Stimulated activated CD4-positive, alpha-beta T cell treated with anti-CD3 and anti-CD28 coated beads, Interleukin-1b, Interleukin-23, amount 100 ng/mL, for 24 hours (primary cell): ENCODE measurements at places on chromosomes 1 and 21.

DNA sequence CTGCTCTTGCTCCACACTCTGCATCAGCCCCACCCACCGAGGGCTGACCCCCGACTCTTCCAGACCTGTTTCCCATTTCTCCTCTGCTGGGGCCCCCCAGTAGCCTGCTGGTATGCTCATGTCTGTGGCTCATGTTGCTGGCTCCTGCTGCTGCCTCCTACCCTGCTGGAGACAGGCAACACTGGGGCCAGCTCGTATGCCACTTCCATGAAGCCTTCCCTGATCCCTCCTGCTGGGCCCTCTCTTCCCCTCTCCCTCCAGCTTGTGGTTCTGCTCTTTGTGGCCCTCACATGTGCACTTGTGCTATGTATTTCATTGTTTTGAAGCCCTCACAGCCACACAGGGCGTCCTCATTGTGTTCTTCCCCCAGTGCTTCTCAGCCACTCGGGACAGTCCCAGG is 40.5 kb downstream of the CNN3 start:
- no peak for DNase-seq

DNA sequence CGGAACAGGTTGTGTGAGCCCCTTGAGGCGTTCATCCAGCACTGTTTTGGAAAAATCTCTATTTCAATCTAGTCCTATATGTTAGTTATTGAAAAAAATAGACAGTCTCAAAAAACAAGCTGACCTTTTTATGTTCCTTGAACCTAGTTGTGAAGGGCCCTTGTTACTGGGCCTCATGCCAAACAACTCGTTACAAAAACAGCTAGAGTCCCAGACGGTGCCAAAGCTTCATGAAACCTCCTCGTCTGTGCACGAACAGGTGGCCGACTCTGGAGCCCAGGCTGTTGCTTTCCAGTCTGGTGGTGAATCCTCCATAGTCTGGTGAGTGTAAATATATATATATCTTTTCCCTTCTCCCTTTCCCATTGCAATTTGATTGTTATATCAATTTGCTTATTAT is at the start of gene CHIA:
Gene CHIA (plus strand): TSS at position 222 of the 400 bp plus-strand sequence. CDS start 19,617 bp downstream, outside the sequence.
- DNase-seq, result no peak

DNA sequence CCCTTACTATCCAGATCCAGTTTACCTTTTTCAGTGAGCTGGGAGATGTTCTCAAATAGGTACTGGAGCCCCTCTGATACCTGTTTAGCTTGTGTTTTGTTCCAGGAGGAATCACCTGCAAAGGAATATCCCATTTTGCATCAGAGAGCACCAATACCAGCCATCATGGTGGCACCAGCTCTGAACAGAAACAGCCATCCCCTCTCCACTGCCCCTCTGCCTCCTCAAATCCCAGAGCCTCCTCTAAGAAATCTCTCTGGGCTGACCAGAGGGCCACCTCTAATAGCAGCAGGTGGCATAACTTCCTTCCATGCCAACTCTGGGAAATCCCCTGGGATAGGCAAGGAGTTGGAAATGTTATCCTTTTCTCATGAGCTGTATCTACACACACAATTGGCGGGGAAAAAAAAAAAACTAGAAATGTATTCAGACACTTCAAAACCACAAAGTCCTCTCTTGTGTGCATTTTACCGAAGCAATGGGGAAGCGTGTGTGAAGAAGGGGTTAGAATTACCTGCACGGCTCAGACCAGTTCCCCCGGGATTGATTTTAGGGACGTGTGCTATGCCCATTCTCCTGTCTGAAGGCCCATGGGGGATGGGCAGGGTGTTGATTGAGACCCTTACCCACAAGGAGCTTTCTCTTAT is 2.4 kb downstream of the PGLYRP4 start:
- no peak for DNase-seq

DNA sequence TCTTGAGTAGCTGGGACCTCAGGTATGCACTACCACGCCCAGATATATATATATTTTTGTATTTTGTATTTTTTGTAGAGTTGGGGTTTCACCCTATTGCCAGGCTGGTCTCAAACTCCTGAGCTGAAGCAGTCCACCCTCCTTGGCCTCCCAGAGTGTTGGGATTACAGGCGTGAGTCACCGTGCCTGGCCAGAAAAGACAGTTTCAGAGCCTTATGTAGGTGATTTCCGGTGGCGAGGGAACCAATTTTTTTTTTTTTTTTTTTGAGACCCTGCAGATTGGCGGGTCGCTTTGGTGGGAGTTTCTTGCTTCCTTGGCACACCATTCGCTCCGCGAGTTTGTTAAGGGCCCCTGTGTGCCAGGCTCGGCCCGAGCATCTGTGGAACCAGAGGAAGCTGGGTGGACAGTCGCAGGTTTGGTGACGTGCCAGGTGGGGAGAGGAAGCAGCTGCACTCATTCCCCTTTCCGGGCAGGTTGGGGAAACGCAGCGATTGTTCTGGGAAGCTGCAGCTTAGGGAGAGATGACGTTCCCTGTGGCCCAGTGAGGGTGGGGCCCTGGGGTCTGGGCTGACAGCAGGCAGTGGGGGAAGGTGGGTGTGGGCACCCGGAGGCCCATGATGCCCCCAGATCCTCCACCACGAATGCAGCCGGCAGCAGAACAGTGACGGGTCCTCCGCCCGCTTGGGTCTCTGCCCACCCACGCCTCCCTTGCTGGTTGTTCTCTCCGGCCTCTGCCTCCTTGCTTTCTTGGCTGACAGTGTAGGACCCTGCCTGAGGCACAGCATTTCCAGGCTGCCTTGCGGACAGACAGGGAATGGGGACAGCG is 25.1 kb downstream of the SPSB1 start:
- DNase-seq, result no peak

DNA sequence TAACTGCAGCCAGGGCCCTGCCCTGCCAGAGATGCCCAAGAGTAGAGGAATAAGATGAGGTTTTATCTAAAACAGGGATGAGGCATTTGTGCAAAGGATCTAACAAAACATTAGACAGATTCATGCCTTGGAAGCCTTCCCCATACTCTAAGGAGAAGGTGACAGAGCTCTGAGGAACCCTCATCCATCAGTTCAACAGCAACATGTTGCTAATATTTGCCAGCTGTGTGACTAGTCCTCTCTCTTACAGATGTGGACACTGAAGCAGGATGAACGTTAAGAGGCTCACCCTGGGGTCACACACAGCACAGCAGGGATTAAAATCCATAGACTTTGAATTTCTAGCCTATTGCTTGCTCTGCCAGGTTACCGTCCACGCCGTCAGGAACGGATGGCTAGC is 99.0 kb downstream of the ZBTB18 start:
- no peak for DNase-seq

- no peak for DNase-seq
Observed at GRCh38 chr1:168960595-168960994, 145.9 kb upstream of the ATP1B1 start.

DNA sequence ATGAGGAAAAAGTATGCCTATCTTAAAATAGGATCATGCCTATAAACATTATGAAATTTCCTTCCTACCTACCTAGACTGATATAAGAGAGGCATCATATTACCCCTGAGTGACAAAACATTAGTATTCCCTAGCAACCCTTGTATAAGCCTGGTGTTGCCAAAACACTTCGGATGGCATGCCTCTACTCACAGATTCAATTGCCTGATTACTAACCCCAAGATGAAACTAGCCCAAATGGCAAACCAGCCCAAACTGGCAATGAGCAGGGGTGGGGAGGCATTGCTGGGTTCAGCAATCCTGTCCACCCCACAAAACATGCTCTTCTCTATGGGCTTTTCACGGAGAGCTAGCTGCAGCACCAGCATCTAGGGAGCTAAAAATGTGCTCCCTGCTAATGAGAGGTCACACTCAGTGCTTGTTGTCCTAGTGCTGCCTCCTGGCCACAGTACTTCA is 13.9 kb downstream of the PALMD start:
- DNase-seq, result no peak

- DNase-seq, result no peak
Observed at GRCh38 chr1:113253187-113253586, 137.1 kb upstream of the MAGI3 start.

DNA sequence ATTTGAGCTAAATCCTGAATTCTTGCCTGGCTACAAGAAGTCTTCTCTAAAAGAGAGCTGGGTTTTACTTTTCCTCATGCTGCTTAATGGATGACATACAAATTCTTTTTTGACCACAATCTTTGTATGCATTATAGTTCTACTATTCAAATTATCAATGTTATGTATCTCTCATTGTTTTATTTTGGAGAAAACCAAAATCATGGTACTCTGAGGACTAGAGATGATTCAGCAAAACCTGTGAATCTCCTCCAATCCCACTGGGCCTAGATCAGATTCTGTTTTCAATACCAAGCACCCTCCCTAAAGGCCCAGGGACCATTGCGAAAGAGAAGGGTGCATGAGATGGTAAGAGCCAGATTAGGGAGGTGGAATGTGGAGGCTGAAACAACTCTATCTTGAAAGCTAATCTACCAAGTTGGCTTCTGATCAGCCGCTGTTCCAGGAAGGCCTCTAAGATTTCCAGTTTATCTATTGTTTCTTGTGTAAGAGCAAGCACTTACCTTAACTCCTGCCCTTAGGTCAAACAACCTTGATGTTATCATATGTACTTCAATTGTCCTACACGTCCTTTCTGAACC is 547.2 kb downstream of the PLPP3 start:
- DNase-seq, result no peak

GRCh38 chr1:88001460-88001859 is 672.8 kb downstream of the LMO4 start:
- DNase-seq, result no peak

- DNase-seq, result no peak
Observed at GRCh38 chr1:178134061-178134460, 40.2 kb downstream of the RASAL2 start.

DNA sequence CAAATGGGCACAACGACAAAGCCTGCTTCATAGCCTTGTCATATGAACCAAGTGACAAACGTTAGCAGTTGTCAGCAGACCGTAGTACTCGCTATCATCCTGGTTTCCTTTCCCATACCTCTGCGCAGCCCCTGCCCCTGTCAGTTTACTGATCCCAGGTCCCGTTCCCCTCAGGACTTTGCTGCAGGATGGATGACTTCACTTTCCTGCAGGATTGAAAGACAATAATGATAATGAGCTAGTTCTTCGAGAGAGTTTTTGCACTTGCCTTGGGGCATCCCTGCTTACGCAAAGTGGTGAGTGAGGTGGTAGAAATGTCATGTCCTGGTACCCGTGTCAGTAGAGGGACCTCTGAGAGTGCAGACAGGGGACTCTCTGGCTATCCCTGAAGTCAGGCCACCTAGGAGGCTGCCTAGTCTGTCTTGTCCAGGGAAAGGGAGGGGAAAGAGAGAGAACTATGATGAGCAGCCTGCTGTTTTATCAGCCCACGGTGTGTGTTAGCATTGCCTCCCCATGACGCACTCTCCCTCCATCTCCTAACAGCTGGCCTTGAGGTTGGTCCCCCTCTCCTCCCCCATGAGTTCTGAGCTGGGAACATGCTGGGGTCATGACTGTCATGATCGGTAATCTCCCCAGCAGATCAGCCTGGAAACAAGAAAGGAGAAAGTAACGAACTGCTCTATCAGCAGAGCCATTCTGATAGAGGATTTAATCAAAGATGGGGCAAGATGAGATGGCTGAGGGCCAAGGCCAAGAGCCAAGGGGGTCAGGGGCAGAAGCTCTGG is 53.7 kb downstream of the ELK4 start:
- no peak for DNase-seq

- DNase-seq, result no peak
Observed at GRCh38 chr1:26399034-26399433, 11.6 kb upstream of the LIN28A start.

DNA sequence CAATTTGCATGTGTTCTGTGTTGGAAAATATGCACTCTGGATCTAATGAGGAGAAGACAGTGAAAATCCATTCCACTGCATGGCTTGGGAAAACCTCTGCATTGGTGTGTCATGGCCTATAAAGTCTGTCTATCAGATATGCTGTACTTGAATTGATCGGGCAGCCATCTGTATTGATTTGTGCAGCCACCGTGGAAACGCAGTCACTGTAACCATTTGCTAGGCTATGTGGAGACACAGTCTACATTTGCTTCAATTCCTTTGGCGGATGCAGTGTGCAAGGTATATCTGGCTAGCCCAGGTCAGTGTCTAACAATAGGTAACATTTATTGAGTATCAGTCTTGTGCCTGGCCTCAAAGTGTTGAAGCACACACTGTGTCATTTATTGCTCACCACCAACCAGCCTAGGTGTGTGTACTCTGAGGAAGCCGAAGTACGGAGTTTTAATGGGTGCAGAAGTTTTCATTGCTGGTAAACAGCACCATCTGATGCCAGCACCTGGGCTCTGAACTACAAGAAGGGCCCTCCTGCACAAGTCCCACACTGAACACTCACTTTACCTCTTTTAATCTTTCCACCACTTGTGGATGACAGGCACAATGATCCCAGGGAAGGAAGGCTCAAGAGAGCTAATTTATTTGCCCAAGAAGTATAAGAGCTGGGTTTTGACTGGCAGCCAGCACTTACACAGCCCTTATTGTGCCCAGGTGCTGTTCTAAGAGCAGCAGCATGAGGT is 83.4 kb downstream of the DAB1 start:
- no peak for DNase-seq

DNA sequence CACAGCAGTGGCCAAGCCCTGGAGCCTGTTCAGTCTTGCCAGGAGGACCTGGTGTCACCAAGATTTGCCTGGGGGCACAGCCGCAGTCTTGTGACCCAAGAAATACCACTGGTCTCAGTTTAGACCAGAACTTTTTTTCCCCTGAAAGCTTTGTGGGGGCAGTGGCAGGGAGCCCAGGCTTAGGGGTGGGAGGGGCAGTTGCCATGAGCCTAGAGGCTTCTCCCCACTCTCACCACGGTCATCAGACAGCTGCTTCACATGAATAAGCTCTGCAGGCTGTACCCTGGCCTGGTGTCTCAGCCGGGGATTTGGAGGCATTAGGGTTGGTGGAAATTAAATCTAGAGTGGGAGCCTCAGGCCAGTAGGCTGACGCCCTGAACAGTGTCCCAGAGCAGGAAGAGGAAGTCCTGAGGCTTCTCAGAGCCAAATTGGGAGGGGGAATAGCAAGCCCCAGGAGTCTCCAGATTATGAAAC is 73.7 kb downstream of the SLC16A1 start:
- DNase-seq, result no peak

DNA sequence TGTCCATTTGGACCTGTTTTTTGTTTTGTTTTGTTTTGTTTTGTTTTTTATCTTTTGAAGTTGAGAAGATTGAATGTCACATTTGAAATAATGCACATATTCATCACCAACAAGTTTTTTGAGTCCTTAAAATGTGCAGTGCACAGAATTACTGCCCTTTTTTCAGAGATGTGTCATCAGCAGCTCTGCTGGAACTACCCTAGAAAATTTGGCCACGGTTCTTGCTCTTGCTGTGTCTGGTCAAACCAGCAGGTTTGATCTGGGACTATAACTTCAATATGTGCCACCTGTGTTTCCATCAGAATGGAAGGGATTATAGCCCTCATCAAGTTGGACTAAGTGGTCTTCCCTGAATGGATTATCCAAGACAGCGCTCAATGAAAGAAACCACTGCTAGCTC is 24.1 kb upstream of the CNN3 start:
- DNase-seq, result no peak

- DNase-seq, result no peak
Observed at GRCh38 chr1:14781811-14782210, 183.3 kb downstream of the KAZN start.
